ENCODE measurements at places on chromosomes 11 and 22.

DNA sequence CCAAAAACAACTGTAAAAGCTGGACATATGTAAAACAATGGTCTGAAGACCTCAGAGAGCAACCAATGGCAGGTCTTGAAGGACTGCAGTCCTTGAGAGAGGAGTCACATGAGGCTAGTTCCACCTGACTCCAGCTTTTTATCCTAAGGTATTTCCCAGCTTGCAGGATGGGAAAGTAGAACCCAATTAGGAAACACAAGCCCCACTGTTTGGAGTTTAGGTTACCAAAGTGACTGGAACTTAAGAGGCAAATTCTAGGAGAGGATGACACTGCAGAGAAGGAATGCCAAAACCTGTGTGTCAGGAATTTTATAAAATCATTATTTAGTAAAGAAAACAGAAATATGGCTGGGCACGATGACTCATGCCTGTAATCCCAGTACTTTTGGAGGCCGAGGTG, 18.4 kb downstream of the OR2AT4 start:
- DNase-seq: no peak

- no peak for DNase-seq
Measured at GRCh38 chr22:42893371-42894150, 36.5 kb upstream of the ARFGAP3 start.

GRCh38 chr11:79419120-79419519, 21.7 kb downstream of the TENM4 start:
- no peak for DNase-seq

DNA sequence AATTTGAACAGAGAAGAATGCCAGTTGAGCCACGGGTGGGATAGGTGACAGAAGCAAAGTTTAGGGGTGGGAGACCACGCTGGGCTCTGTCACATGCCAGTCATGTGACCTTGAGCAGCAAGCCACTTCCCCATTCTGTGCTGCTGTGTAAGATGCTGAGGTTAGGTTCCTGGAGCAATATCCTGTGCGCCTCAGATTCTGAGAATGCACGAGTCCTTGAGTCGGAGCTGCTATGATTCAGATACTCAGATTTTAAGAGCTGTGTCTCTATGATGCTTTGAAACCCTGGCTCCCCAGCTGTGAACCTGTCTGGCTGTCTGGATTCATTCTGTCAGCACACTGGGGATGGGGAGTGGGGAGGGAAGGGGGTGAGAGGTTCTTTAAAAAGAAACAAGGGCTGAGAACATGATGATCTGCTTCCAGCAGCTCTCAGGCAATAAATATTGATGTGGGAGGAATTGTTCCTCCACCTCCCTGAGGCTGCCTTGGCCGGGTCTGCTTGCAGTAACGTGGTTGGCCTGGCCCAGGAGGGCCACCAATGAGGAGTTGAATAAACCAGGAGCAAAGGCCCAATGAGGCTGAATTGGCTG, 24.0 kb downstream of the SLCO2B1 start:
- DNase-seq: no peak

- DNase-seq: no peak
Measured at GRCh38 chr11:75269896-75270295, 29.3 kb downstream of the TPBGL start.

Data from stimulated activated effector memory CD8-positive, alpha-beta T cell treated with anti-CD3 and anti-CD28 coated beads, Interleukin-12 subunit alpha, Interleukin-12 subunit beta, amount 100 ng/mL, for 72 hours (primary cell).